ENCODE measurements at places on chromosomes 12 and 14. TPM values are rescaled to one million over a fixed set of nuclear protein-coding genes. Genes with fewer than 3 reads are reported as not detected.
A peak's percentile ranks its signal among the peaks of the same experiment; 100 is the strongest.

GRCh38 chr12:81859521-81859920 is 100.4 kb upstream of the PPFIA2 start:
- DNase-seq: no peak

DNA sequence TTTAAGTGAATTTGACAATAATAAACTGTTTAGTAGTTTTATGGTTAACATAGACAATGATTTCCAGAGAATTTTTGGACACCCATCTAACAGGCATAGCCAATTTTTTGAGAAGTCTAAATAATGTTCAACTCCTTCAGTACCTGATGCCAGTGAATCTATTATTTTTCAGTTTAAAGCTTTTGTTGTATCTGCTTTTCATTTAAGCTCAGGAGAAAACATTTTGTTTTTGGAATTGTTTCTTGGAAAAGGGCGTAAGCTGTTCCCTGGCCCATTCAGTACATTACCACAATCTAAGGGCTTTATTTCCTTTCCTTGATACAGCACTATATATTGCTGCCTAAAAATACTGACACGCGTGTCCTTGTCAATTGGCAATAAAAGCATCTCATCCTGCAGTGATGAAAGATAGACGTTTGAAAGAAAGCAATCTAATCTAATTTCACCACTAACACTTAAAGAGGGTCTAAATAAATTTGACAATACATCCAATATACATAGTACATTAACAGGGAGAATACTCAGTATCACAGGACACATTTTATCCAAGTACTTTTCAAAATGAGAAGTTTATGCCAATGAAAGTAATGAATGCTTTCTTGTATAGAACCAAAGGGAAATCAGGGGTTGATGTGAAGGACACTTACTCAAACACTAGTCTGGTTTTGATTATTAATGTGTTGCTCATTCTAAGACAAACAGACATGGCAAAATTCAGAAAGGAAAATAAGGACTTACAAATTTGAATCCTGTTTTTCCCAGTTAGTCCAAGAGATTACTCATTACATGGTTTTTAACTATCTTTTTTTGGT is 104.2 kb upstream of the LGR5 start:
- no peak for DNase-seq

DNA sequence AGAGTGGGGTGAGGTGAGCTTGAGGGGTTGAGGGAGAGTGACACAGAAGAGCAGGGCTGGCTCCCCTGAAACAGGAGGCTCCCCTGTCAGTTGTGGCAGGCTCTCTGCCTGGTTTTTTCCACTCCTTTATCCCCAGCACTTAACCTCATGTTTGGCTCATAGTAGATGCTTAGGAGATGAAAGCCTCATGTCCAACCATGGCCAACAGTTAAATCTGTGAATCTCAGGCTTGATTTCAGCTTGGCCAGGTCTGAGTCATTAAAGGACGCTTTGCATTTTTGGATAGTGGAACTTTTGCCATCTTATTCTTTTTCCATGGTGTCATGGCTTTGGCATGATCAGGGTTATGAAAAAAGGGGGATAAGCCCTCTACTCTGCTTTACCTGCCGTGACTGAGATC is 117.2 kb downstream of the CACNA1C start:
- DNase-seq: no peak

GRCh38 chr12:13247596-13247995 is 51.1 kb downstream of the EMP1 start:
- no peak for DNase-seq

DNA sequence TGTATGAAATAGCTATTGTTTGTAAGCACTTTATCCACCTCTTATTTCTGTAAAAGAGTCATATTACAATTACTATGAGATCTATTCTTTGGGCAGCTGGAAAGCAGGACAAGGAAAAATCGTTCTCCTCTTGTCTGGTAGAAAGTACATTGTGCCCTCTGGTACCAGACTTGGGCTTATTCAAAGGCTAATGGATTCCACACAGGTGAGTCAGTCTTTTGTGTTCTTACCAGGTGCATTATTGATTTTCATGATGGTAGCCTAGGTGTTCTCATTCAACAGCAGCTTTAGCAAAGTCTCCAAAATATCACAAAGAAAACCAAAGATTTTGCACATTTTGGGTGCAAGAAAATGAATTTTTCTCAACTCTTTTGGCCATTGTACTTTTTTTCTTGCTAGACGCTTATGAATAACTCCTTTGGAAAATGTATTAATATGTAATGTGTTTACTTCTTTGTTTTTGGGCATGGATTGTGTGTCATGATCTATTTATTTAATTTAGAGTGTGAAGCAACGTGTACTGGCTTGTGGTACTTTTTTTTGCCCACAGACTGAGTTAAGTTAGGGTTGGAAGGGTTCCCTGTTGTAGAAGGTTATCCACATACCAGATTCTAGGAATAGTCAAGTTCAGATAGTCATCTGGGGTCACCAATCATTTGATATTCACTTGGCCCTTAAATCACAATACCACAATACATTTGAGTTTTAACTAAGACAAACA is 26.2 kb downstream of the MNAT1 start:
- DNase-seq: no peak

- DNase-seq: peak; percentile 68
Observed at GRCh38 chr14:24430682-24431568, 1.2 kb downstream of the KHNYN start.

- DNase-seq: no peak
Observed at GRCh38 chr14:95614349-95614748, 71.9 kb upstream of the TCL1B start.

GRCh38 chr12:80636832-80637231 is 70.6 kb upstream of the MYF6 start:
- DNase-seq: no peak

GRCh38 chr14:68783408-68784225 is 9.2 kb downstream of the ZFP36L1 start:
- no peak for DNase-seq

DNA sequence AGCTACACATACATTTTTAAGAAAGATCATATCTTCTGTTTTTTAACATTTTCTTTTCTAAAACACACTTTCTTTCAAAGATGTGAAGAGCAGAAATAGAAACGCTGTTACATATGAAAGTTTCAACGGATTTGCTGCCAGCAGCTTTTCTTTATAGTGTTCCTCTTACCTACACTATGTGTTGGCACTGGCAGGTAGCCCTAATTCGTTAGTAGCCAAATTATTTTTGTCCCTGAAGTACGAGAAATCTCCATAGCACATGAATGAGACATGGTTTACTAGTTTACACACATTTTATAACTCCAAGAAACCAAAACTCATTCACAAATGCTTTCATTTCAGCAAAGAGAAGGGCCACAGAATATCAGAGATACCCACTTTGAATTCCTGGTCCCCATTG is 6.6 kb downstream of the SOX5 start:
- DNase-seq: no peak

GRCh38 chr14:86013641-86014040 is 483.7 kb downstream of the FLRT2 start:
- DNase-seq: no peak

DNA sequence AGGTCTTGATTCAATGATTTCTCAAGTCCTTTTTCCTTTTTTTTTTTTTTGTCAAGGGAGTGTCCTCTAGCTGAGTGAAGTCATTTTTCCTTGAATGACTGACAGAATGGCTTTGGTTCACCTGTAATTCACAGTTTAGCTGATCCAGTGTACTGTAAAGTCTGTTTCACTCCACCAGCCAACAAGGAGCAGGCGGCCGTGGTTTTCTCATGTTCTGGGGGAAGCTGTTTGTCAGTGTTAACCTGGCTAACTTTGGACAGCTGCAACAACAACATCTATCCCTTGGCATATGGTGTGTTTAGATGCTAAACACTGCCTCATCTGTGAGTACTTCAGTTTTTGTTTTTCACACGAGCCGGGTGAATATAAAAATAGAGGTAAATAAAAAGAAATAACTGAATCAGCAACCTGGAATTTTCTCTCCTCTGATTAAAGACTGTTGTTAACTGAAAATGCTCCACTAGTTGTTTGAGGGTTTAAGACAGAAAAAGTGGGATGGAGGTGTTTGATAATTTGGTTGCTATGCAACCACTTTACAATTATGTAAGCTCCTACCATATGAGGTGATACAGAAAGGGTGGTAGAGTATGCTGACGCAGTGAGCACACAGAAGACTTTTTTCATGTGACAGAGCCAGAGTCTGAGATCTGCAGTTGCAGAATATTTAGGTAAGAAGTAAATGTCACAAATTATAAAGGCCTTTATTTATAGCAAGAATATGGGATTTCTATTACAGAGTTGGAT is 50.3 kb upstream of the SLC2A13 start:
- no peak for DNase-seq

GRCh38 chr12:120199595-120200306 is 1.2 kb downstream of the RPLP0 start:
- DNase-seq: peak; percentile 46

DNA sequence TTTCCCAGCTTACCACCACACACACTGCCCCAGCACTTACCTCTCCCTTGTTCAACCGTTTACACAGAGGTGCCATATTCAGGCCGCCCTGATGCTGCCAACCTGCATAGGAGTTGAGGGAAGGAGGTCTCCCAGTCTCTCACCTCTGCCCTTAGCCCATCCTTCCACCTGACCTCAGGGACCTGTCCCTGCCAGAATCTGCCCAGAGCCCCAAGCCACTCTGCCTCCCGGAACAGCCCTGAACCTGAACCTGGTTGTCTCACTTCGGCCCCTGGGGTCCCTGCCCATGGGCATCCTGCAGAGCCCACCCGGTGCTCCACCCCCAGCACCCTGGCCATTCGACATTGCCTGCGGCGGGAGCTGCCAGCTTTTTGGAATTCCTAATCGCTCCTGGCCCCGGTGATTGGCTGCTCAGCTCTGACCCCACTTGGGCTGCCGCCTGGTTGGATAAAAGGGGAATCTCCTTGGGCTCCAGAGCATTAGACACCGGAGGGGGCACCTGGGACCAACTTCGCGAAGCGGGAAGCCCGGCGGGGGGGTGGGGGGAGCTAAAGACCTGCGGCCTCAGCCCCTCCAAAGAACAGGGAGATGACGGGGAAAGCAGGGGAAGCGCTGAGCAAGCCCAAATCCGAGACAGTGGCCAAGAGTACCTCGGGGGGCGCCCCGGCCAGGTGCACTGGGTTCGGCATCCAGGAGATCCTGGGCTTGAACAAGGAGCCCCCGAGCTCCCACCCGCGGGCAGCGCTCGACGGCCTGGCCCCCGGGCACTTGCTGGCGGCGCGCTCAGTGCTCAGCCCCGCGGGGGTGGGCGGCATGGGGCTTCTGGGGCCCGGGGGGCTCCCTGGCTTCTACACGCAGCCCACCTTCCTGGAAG is at the start of gene VSX2:
Gene VSX2 (plus strand): TSS at position 476 of the 874 bp plus-strand sequence. CDS start 113 bp downstream, at position 589.
- no peak for DNase-seq

The KLRK1 gene
- 0.39 TPM for total RNA-seq

The ARHGEF40 gene
- total RNA-seq: not detected

The PWP1 gene
- total RNA-seq: 28.0 TPM
